ENCODE measurements at places on chromosomes 7 and 10.

GRCh38 chr7:7808626-7809025 is 90.2 kb upstream of the RPA3 start:
- no peak for DNase-seq

- no peak for DNase-seq
Observed at GRCh38 chr7:150371131-150371995, 2.7 kb downstream of the REPIN1 start.

DNA sequence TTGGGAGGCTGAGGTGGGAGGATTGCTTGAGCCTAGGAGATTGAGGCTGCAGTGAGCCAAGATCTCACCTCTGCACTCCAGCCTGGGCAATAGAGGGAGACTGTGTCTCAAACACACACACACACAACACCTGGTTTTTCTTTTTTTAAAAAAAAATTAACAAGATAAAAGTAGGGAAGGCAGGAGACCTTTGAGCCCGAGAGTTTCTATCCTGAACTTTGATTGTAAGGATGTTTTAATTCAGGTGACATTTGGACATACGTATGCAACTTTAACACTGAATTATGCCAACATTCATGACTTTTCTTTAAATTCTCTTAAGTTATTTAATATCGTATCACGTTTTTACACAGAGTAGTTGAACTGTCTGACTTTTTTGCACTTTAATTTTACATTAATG is 11.7 kb upstream of the CYP2E1 start:
- no peak for DNase-seq

- no peak for DNase-seq
Observed at GRCh38 chr10:11647676-11648075, 36.2 kb upstream of the USP6NL start.

DNA sequence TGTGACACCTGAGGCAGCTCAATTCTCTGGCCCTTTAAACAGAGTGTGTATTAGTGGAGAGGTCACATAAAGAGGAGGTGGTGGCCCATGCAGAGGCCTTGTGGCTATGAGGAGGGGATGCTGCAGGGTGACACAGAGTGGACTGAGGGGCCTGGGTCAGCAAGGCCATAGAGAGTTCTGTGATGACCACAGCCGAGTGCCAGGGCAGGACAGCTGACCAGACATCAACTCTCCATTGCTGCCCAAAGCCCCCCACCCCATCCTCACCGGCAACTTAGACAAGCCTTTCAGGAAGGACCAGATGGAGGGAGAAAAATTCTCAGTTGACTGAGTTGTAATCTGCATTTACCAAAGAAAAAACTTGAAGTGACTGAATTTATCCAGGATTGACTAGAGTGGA is 378.1 kb downstream of the RPS24 start:
- no peak for DNase-seq

- no peak for DNase-seq
Observed at GRCh38 chr7:3589752-3590151, 288.7 kb downstream of the SDK1 start.

DNA sequence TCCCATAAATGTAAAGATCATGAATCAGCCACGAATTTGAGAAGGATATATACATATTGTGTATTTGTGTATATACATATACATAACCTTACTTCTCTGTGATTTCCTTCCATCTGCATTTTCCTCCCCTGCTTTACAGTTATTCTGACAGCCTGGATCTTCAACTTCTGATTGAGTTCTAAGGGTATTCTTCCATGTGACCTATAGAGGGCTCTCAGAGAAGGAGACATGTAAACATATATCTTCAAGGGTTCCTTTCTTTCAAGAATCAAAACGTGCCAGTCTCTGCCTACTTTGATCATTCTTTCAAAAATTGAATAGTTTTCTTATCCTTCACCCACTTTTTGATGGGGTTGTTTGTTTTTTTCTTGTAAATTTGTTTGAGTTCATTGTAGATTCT is 453.7 kb upstream of the POT1 start:
- DNase-seq, result no peak

DNA sequence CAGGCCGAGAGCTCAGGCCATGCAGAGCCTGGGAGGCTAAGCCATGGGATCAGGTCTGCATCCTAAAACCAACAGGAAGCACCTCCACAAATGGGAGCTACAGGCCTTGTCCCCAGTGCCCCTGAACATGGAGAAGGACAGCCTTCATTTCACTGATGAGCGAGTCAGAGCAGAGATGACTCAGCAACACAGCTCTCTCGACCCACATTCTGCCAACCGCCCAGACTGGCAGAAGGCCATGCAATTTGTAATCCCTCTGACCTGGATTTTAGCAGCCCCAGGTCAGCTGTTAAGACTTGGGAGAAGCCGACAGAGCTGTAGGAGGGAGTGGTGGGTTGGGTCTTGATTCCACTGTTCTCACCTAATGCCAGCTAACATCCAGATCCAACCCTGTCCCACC is 25.5 kb downstream of the VOPP1 start:
- peak; percentile 85 for DNase-seq

DNA sequence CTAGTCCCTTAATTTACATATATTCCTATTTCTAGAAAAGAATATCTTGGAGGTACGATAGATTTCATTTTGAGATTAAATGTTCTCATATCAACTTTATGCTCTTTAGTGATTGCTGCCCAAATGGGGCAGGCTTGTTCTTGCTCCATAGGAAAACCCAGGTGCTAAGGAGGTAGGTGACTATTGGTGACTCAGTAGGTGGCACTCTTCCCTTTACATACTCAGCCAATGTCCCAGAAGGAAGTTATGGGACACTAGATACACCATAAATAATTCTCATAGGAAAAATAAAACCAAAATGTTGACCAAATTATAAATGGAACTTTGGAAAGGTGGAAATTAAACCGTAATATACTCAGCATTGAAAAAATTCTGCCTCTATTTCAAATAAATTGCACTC is 4.0 kb downstream of the SKAP2 start:
- no peak for DNase-seq

GRCh38 chr7:14292737-14293136 is 303.3 kb upstream of the ETV1 start:
- no peak for DNase-seq

DNA sequence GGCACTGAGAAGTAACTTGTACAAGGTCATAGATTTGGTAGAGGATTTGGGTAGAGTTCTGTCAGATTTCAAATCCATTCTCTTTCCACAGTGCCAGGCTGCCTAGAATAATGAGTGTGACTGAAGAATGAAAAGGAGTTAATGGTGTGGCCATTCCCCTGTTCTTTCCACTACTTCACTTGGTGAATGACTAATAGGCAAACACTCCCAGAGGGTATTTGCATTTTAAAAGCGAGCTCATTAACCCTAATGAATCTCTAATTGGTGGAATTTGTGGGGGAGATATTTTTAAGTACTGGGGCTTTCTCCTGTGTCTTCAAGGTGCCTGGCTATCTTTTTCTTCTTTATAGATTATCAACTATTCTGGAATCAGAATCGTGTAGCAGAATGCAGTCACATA is 74.8 kb upstream of the RPA3 start:
- no peak for DNase-seq

GRCh38 chr7:94781236-94781635 is 125.3 kb upstream of the SGCE start:
- no peak for DNase-seq

DNA sequence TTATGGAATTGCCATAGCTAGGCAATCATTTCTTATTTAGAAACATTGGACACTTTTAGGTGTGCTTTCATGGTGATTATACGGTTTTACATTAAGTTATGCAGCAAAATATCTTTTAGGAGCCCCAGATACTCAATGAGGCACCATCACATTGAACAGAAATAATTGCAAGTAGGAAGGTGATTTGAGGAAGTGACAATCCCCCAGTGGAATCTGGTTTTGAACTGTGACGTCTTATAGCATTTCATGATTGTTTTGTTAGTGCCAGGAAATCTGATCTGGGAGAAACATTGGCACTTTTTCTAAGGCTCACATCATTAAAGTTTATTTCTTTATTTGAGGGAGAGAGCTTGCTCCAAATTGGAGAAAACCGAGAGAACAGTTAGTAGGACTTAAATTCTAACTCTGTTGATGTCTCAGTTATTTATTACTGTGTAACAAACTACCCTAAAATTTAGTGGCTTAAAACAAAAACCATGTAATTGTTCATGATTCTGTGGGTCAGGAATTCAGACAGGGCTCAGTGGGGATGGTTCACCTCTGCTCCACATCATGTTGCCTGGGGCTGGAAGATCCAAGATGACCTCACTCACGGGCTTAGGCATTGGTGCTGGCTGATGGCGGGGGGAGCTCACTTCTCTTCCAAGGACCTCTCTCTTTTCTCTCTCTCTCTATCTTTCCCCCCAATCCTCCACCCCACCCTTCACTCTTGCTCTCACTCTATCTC is 78.2 kb upstream of the STEAP1B start:
- DNase-seq, result no peak

DNA sequence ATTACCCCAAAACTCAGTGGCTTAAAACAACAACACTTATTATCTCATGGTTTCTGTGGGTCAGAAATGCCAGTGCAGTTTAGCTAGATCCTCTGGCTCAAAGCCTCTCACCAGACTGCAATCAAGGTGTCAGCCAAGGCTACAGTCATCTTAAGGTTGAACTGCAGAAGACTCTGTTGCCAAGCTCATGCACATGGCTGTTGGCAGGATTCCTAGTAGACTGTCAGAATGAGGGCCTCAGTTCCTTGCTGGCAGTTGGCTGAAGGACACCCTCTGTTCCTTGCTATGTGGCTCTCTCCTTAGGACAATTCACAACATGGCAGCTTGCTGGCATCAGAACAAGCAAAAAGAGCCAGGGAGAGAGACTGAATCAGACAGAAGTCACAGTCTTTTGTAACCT is 34.7 kb downstream of the TOMM7 start:
- no peak for DNase-seq

GRCh38 chr7:98116656-98117461 is 10.2 kb downstream of the LMTK2 start:
- no peak for DNase-seq

- DNase-seq, result peak; percentile 40
Observed at GRCh38 chr7:128352153-128352537, 8.4 kb upstream of the RBM28 start.

GRCh38 chr7:133650069-133650468 is 397.2 kb downstream of the EXOC4 start:
- DNase-seq, result peak; percentile 43

DNA sequence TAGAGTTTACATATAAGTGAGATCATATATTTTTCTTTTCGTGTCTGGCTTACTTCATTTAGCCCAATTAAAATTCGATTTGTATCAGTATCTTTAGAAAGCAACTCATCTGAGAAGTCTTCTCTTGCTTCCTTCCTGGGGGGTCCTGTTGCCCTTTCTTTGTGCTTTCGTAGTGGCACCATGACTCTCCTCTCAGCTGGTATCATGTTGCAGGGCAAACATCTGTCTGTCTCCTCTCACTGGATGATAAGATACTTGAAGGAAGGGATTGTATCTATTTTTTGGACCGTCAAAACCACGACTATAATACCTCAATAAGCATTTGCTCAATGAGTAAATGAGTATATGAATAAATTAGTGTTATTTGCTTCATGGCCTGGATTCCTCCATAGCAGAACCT is 382.5 kb upstream of the SORCS1 start:
- no peak for DNase-seq

GRCh38 chr10:3006093-3006492 is 61.3 kb upstream of the PFKP start:
- no peak for DNase-seq

DNA sequence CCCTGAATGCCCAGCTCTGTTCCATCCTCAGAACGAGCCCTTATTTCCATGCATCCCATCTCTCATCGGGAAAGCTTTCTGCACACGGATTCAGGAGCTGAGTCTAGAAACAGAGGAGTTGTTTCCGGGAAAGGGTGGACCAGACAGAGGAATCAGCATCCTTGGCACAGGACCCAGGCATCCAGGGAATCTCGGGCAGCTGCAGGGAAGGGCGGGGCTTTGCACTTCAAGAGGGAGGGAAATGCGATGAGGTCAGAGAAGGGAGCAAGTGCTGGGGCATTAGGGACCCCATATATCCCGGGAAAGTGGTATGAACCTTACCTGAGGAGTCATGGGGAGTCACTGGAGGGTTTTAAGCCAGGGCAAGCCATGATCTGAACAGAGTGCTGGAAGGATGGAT is 68.5 kb downstream of the NPTX2 start:
- no peak for DNase-seq

GRCh38 chr7:55206235-55207029 is 158.7 kb upstream of the LANCL2 start:
- DNase-seq, result no peak

GRCh38 chr7:95549818-95550529 is 46.3 kb downstream of the PDK4 start:
- peak; percentile 40 for DNase-seq

DNA sequence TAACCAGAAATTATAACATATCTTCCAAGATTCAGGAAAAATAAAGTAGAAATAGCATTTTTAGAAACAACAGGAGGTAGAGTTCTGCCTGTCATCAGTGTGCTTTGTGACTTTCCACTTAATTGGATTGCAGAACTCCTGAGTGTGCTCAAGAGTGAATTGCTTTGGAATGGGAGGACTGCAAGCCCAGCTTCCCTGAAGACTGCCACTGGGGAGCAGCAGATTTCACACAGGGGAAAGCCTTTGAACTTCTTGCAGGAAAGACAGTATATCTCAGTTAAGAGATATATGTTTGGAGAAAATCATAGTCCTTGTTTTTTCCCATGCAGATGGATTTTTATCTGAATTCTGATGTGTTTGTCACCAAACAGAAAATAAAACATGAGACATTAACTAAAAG is 124.5 kb downstream of the TMEM168 start:
- DNase-seq, result peak; percentile 24

DNA sequence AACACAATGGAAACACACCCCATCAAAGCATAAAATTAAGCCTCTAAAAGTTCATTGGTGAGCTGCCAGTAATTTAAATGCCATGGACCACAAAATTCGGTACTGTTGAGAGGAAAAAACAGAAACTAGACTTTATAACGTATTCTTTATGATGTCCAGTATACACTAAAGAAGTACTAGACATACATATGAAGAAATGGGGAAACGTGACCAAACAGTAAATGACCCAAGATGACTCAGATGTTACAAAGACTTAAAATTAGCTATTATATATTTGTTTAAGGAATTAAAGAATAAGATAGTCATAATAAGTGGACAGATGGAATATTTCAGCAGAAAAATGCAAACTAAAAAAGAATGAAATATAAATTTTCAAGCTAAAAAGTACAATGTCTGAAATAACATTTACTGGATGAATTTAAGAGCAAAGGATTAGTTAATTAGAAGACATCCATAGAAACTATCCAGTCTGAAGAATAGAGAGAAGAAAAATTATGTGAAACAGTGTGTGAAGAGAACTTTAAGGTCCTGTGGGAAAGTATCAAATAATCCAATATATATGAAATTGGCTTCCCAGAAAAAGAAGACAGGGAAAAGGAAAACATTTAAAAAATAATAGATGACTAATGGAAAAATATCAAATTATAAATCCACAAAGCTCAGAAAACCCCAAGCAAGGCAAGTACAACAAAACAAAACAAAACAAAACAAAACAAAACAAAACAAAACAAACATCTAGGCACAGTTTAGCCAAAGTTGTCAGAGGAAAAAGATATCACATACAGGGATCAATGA is 69.4 kb downstream of the SAMD9 start:
- no peak for DNase-seq

DNA sequence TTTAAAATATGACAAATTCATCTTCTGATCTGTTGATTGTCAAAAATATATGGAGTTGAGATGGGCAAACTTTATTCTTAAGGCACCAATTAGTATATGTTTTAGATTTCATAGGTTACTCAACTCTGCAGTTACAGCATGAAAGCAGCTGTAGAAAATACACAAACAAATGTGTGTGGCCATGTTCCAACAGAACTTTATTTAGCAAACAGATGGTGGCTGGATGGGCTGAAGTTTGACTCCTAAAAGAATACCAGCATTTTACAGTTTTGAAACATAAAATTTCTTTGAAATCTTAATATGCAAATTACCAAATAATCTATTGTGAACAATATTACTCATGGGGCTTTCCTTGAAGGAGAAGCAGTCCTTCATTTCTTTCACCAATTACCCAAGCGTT is 1206.0 kb upstream of the LRRTM3 start:
- no peak for DNase-seq
